Hepatocyte (in vitro differentiated cells): ENCODE measurements at places on chromosomes 7 and 10. TPM values are rescaled to one million over a fixed set of nuclear protein-coding genes. Genes with fewer than 3 reads are reported as not detected.

Gene CPN1
- total RNA-seq = 2.8 and 3.8 TPM in 2 replicates

DNA sequence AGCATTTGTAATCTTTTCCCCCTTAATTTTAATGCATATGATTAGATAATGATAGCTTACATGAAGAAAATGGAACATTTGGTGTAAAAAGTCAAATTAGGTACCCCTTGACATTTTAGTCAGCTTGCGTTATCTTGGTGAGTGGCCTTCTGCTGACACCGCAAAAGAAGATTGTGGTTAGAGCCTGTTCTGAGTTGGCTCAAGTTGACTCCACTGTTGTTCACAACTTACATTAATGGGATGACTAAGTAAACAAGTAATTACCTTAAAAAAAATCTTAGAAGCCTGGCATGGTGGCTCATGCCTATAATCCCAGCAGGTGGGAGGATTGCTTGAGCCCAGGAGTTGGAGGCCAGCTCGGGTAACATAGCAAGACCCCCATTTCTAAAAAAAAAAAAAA, 24.2 kb downstream of the TRRAP start:
- no peaks in the 10 kb centered on the region for H3K36me3 ChIP-seq
- DNase-seq = no peak
- H3K4me3 ChIP-seq = no peak overlapping the region

Gene IL15RA
- 2.4 and 4.1 TPM in 2 replicates for total RNA-seq

Gene ITIH5
- 22.8 and 24.4 TPM in 2 replicates for total RNA-seq

- H3K4me3 ChIP-seq = no peak overlapping the region
- H3K27ac ChIP-seq = no peak overlapping the region
- H3K4me1 ChIP-seq = no peaks in the 10 kb centered on the region
- DNase-seq = no peak
- H3K27me3 ChIP-seq = no peaks in the 10 kb centered on the region
Observed at GRCh38 chr10:73818402-73818801, 7.0 kb upstream of the NDST2 start.

Gene NUPR2
- not detected in 2 replicates for total RNA-seq

DNA sequence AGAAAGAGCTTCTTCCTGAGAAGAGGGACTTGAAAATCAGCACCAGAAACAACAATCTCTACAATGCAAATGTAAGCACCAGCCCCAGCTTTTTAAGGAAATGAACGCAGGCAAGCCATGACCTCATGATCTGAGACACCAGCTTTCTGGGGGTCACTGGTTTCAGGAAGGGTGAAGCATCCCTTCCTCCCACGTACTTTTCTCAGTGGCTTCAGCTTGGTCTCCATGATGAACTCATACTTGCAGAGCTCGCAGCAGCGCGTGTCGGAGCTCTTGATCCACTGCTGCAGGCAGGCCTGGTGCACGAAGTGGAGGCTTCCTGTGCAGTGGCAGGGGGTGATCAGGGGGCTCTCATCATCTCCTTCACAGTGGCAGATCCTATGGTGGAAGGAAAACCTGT, 87.0 kb downstream of the ALOX5 start:
- H3K36me3 ChIP-seq = no peaks in the 10 kb centered on the region
- H3K27ac ChIP-seq = no peak overlapping the region
- H3K27me3 ChIP-seq = no peaks in the 10 kb centered on the region
- DNase-seq = no peak
- no peak overlapping the region for H3K4me3 ChIP-seq

- no peak overlapping the region for H3K4me3 ChIP-seq
Observed at GRCh38 chr7:2725178-2726105, 37.4 kb downstream of the AMZ1 start.

- DNase-seq = no peak
- no peak overlapping the region for H3K27ac ChIP-seq
- no peaks in the 10 kb centered on the region for H3K36me3 ChIP-seq
- H3K4me3 ChIP-seq = no peak overlapping the region
Observed at GRCh38 chr10:57815949-57816348, 451.7 kb downstream of the IPMK start.

DNA sequence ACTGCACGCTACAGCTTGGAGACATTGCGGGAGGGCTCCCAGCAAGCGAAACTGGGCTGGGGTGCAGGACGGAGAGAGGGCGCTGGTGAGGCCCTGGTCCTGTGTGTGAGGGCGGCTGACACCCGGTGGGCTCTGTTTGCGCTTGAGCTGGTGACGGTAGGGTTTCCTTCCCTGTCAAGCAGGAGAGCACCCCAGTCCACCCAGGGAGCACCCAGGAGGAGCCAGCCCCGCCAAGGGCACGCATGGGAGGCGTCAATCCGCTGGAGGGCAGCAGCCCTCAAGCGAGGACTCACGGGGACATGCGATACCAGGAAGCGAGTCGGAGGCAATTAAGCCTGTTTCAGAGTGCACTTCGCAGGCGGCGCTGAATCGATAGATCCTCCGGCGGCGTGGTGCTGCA, 109.4 kb downstream of the MAD1L1 start:
- no peaks in the 10 kb centered on the region for H3K36me3 ChIP-seq
- no peaks in the 10 kb centered on the region for H3K27me3 ChIP-seq
- H3K27ac ChIP-seq = no peak overlapping the region
- no peak overlapping the region for H3K4me3 ChIP-seq
- H3K4me1 ChIP-seq = no peaks in the 10 kb centered on the region
- DNase-seq = no peak

GRCh38 chr10:43160046-43160920, 22.0 kb downstream of the CSGALNACT2 start:
- H3K4me3 ChIP-seq = no peak overlapping the region
- no peaks in the 10 kb centered on the region for H3K27me3 ChIP-seq
- H3K36me3 ChIP-seq = no peaks in the 10 kb centered on the region

- peaks cover 40% of the 10 kb centered on the region for H3K4me1 ChIP-seq
- peak overlapping the region; percentile 45 for H3K27ac ChIP-seq
- no peaks in the 10 kb centered on the region for H3K27me3 ChIP-seq
- H3K36me3 ChIP-seq = no peaks in the 10 kb centered on the region
- H3K4me3 ChIP-seq = no peak overlapping the region
Observed at GRCh38 chr7:107951172-107951787, 51.7 kb downstream of the LAMB1 start.

GRCh38 chr10:70137135-70137534, 4.5 kb upstream of the AIFM2 start:
- H3K4me3 ChIP-seq = no peak overlapping the region
- no peaks in the 10 kb centered on the region for H3K27me3 ChIP-seq
- no peak for DNase-seq
- no peaks in the 10 kb centered on the region for H3K36me3 ChIP-seq

Gene HDAC9
- 6.7 and 9.4 TPM in 2 replicates for total RNA-seq

Gene GRM3
- total RNA-seq = 0.03 TPM in 1 of 2 replicates, not detected in the other

Gene CHCHD3
- 65.3 and 79.8 TPM in 2 replicates for total RNA-seq

Gene OR2A25
- total RNA-seq = 0.40 TPM in 1 of 2 replicates, not detected in the other

- DNase-seq = peak; percentile 38
- H3K27ac ChIP-seq = peak overlapping the region; percentile 76
- H3K4me3 ChIP-seq = peak overlapping the region; percentile 91
- no peaks in the 10 kb centered on the region for H3K27me3 ChIP-seq
Observed at GRCh38 chr10:7788639-7789286, 786 bp downstream of the ATP5F1C start.

- no peaks in the 10 kb centered on the region for H3K36me3 ChIP-seq
- H3K4me1 ChIP-seq = peaks cover 31% of the 10 kb centered on the region
- no peaks in the 10 kb centered on the region for H3K27me3 ChIP-seq
- H3K27ac ChIP-seq = peak overlapping the region; percentile 74
- DNase-seq = peak; percentile 39
Observed at GRCh38 chr10:68598978-68599770, 39.0 kb downstream of the TET1 start.

DNA sequence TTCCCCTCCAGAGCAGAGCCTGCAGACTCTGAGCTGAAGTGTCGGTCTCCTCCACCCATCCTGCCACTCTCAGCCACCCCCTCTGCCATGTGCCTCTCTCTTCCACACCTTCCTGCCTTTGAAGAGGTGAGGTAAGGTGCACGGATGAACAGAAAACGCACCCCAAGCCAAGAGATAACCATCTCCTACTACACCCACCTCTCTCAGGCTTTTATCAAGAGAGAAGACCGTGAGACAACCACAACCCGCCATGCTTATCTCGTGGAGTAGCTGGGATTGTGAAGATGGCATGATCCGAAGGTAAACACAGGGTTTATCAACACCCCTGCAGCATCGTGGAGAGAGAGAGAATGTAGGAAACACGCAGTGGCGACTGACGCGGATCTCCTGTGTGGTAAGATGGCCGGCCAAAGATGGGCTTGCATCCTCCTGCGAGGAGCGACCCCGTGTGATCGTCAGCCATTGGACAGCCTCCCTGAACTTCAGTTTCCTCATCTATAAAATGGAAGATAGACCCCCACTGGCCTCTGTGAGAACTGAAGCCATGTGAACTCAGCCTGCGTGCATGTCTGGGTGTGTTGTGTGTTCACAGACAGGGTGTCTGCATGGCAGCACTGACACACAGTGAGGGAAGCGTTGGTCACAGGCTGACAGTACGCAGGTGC, 219.0 kb downstream of the DIP2C start:
- no peaks in the 10 kb centered on the region for H3K36me3 ChIP-seq
- no peaks in the 10 kb centered on the region for H3K4me1 ChIP-seq
- no peaks in the 10 kb centered on the region for H3K27me3 ChIP-seq
- H3K27ac ChIP-seq = no peak overlapping the region
- no peak for DNase-seq
- H3K4me3 ChIP-seq = no peak overlapping the region

- H3K4me3 ChIP-seq = no peak overlapping the region
- no peak for DNase-seq
- no peak overlapping the region for H3K27ac ChIP-seq
- H3K36me3 ChIP-seq = no peaks in the 10 kb centered on the region
- no peaks in the 10 kb centered on the region for H3K4me1 ChIP-seq
- no peaks in the 10 kb centered on the region for H3K27me3 ChIP-seq
Observed at GRCh38 chr7:4788627-4789189, 13.3 kb downstream of the AP5Z1 start.

GRCh38 chr7:55160539-55160938, 141.7 kb downstream of the EGFR start:
- no peaks in the 10 kb centered on the region for H3K36me3 ChIP-seq
- DNase-seq = no peak
- H3K4me1 ChIP-seq = peaks cover 21% of the 10 kb centered on the region
- H3K27me3 ChIP-seq = no peaks in the 10 kb centered on the region
- H3K4me3 ChIP-seq = no peak overlapping the region

GRCh38 chr7:100824499-100825214, 2.7 kb downstream of the EPHB4 start:
- H3K27ac ChIP-seq = no peak overlapping the region
- H3K4me1 ChIP-seq = peaks cover 22% of the 10 kb centered on the region
- H3K36me3 ChIP-seq = no peaks in the 10 kb centered on the region
- DNase-seq = no peak
- no peak overlapping the region for H3K4me3 ChIP-seq

DNA sequence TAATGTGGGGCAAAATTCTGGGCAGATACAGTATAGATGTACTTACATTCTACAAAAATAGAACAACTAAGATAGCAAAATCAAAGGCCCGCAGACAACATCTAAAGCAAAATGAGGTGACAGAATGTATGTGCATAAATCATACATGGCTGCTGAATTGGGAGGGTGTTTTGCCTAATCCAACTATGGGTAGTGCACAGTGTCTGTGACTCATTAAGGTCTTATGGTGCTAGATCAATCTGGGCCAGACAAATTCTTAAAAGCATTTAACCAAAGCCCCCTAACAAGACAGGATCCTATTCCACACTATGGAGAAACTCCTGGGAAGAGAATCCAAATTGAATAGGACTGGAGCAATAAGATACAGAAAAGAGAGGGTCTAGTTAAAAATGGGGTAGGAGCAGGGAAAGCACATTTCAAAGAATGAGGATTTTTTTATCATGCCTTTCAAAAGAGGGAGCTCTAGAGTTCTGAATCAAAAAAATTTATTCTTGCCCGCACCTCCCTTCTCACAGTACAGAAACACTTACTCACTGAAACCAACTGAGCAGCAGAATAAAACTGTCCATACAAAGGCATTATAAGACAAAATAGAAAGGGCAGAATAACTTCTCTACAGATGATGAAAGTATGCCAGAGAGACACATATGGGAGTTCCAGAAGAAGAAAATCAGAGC, 181.3 kb downstream of the RNLS start:
- no peaks in the 10 kb centered on the region for H3K36me3 ChIP-seq
- no peak for DNase-seq
- no peaks in the 10 kb centered on the region for H3K4me1 ChIP-seq
- no peaks in the 10 kb centered on the region for H3K27me3 ChIP-seq
- H3K27ac ChIP-seq = no peak overlapping the region
- H3K4me3 ChIP-seq = no peak overlapping the region

Gene PNLIP
- 0.13 TPM in 1 of 2 replicates, not detected in the other for total RNA-seq

DNA sequence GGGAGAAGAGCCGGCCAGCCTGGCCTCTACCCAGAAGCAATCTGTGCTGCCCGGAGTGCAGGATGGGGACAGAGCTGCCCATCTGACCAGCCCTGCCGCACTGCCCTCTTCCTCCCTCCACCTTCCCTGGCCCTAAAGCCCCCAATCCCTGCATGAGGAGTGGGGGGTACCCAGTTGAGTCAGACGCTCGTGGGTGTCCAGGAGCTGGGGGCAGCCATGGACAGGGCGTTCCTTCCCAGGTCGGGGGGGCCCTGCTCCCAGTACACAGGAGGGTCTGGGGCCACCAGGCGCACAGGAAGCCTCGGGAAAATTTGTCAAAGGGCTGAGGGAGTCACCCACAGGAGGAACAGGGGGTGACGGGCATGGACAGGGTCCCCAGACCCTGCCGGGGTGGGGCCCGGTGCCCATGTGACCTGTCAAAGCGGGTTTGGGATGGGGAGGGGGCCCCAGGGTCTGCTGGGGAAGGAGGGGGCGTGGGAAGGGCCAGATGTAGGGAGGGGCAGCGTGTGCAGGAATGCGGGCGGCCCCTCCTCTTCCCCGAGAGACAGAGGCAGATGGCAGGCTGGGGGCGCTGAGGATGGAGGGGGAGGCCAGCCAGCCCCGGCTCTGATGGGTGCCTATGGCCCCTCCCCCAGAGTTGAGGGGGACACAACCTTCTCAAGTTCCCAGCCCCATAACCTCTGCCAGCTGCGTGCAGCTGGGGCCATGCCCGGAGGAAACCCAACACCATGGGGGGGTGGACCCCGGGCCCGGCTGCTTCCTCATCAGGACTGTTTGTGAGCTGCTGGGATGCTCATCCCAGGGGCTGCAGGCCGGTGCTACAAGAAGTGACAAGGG, 21.5 kb upstream of the GRIFIN start:
- no peak overlapping the region for H3K4me3 ChIP-seq
- no peaks in the 10 kb centered on the region for H3K36me3 ChIP-seq
- H3K4me1 ChIP-seq = peaks cover 27% of the 10 kb centered on the region
- H3K27me3 ChIP-seq = no peaks in the 10 kb centered on the region
- peak overlapping the region; percentile 42 for H3K27ac ChIP-seq

DNA sequence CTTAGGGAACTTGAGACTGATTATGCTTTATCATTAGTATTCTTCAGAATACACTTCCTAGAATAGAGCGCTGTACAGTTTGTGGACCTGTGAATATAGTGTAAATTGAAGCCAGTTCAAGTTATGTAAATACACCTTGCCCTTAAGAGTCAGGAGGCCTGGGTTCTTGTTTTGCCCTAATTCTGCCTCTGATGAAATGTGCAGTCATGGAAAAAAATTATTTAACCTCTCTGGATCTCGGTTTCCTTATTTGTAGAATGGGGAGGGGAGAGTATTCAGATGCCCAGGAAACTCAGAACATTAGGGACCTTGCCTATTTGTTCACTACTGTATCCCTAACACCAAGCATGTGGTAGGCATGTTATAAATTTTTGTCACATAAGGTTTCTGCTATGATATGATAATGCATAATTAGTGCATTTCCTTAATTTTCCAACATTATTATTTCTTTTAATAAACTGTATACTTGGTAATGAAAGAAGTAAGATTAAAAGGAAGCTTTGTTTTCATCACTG, 1.3 kb downstream of the EXOC6 start:
- no peaks in the 10 kb centered on the region for H3K4me1 ChIP-seq
- H3K36me3 ChIP-seq = no peaks in the 10 kb centered on the region
- no peak overlapping the region for H3K27ac ChIP-seq

Gene NKX1-2
- 2.0 and 5.2 TPM in 2 replicates for total RNA-seq
